IPS DF 19.7 (cell line): ENCODE measurements at places on chromosomes 7 and 10.

GRCh38 chr7:39428221-39428620 is 138.0 kb upstream of the YAE1 start:
- DNase-seq: no peak

- no peak for DNase-seq
These were observed 47.7 kb downstream of the CLEC2L start for GRCh38 chr7:139571190-139571589.

GRCh38 chr7:120742372-120742771 is 115.6 kb downstream of the TSPAN12 start:
- peak; percentile 33 for DNase-seq

DNA sequence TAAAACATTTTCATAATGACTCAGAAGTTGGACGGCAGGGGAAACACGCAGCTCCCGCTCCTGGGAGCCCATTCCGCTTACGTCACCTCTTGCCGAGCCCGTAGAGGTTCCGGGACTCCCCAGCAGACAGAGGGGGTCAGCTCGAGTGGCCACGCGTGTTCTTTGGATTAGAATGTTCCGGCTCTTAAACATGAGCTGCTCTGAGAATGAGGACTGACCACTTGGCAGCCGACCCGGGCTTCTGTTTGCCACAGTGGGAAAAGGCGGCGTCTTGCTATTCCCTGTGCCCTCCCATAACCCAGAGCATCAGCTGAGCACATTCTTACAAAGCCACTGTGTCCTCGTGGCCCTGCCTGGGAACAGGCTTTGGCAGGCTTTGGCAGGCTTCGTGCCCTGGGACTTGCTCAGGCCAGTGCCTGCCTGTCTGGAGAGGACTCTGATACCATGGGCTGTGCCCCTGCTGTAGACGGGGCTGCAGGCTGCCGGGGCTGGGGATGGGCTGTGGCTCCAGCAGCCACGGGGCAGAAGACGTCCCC is 40.1 kb downstream of the PFKP start:
- DNase-seq: no peak

DNA sequence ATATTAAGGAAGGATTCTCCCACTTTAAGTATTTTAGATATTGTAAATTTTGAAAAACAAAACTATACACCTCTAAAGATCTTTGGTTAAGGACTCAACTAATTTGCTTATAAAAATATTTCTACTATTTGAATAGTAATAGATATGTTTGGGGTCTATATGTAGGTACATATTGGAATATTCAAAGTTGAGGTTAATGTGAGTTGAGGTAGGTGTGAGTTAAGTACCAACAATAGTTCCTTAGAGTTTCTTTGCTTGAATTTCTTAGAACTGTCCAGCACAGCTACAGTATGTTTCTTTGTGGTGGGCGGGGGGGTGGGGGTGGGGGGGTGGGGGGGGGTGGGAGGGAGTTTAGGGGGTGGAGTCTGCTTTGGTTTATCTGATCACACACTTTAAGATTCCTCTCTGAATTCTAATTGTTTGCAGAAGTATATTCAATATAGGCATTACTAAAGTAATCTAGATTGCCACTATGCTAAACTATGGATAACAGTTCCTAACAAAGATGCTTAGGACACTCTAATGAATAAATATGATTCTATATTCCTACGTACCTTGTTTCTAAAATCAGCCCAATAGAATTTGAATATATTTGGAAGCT is 2.1 kb downstream of the GRM3 start:
- no peak for DNase-seq

DNA sequence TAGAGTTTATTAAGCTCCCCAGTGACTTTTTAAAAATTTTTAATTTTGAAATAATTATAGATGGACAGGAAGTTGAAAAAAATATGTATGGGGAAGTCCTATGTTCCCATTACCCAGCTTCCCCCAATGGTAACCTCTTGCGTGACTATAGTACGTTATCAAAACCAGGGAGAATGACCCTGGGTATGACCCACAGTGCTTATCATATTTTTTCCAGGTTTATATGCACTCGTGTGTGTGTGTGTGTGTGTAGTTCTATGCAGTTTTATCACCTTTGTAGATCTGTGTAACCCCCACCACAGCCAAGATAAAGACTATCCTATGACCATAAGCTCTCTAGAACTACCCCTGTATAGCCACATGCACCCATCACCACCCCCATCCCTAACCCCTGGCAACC is 72.8 kb downstream of the TBXAS1 start:
- DNase-seq: no peak

- DNase-seq: no peak
These were observed 83.1 kb upstream of the MINDY3 start for GRCh38 chr10:15943426-15943825.

DNA sequence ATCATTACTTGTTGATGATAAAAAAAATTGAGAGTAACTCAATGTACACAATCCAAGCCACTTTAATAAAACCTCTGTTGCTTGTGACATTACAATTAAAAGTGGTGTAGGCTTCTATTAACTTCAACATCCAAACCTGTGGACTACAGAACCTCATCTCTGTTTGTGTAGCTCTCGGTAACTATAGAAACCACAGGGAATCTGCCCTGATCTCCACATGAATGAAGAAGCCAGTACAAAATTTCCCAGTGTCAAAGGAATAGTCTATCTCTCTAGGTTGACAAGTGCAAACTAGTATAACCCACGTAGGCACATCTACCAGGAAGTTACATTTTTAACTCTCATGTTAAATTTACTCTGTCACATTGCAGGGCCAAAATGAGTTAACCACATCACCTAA is 204.3 kb downstream of the CHCHD3 start:
- DNase-seq: peak; percentile 9

DNA sequence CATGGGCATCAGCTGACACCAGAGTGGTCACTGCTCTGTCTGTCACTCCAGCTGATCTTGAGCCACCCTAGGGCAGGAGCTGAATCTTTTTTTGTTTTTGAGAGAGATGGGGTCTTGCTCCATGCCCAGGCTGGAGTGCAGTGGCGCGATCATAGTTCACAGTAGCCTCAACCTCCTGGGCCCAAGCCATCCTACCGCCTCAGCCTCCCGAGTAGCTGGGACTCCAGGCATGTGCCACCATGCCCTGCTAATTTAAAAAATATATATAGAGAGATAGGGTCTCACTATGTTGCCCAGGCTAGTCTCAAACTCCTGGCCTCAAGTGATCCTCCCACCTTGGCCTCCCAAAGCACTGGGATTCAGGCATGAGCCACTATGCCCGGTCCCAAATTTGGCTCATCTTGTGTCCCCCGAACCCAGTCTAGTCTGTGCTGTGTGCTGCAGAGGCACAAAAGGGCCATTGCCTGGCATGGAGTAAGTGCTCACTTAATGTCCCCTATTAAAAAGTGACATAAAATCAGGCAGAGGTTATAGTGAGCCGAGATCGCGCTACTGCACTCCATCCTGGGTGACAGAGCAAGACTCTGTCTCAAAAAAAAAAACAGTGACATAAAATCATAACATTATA is 8.1 kb upstream of the FZD9 start:
- DNase-seq: no peak

GRCh38 chr7:3082386-3082785 is 38.7 kb upstream of the CARD11 start:
- DNase-seq: no peak

- no peak for DNase-seq
These were observed 660 bp downstream of the VCL start for GRCh38 chr10:73998623-73998928.

DNA sequence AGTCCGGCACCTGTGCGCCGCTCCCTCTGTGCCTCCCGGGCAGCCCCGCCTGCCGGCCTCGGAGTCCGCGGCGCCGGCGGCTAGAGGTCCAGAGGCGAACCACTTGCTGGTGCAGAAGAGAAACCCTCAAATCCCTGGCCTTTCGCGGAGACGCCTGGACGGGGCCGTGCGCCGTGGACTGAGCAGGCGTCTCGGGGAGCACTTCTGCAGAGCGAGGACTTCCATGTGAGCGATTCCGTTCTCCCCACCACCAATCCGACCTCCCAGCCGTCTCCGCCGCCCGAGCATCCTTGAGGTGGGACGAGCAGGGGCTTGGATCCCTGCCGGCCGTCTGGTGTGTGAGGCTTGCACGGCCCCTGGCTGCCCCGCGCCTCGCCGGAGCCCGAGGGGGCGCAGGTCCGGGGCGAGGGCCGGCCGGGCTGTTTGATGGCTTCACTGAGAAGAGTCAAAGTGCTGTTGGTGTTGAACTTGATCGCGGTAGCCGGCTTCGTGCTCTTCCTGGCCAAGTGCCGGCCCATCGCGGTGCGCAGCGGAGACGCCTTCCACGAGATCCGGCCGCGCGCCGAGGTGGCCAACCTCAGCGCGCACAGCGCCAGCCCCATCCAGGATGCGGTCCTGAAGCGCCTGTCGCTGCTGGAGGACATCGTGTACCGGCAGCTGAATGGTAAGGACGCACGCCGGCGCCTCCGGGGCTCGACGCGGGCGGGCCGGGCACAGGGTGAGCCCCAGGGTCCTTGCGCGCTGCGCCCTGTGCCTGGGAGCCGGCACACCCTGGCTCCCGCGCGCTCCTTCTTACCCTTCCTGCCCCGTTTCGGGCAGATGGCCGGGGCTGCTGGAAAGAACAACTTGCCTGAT is 660 bp downstream of the GALNT17 start:
- DNase-seq: no peak

DNA sequence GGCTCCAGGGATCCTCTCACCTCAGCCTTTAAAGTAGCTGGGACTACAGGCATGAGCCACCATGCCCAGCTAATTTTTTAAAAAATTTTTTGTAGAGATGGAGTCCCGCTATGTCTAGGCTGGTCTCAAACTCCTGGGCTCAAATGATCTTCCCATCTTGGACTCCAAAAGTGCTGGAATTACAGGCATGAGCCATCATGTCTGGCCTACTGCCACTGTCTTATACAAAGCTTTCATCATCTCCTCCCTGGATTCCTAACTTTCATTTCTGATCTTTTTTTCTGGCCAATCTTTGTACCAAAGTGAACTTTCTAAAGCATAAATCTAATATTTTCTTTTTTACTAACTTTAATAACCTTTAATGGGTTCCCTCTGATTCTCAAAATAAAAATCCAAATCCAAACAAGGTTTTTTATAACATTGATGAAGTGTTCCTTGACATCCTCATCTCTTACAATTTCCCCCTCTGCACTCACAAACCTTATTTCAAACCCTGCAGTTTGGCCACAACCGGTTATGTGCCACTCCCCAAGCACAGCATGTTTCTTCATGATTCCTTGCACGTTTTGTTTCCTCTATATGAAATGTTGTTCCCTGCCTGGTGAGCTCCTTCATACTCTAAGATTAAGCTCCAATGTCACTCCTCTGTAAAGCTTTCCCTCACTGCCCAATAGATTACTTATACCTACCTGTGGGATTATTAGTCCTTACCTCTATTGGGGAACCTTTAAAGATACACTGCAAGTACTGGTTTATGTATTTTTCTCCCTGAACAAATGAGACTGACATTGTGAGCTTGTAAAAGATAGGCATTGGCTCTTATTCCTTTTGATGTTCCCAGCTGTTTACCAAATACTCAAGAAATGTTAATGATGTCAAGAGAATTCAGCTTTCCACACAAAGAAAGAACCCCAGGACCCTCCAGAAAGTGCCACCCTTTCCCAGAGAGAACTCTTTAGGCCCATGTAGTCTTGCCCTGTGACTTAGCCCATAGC is 101.7 kb downstream of the HOXA1 start:
- DNase-seq: no peak

DNA sequence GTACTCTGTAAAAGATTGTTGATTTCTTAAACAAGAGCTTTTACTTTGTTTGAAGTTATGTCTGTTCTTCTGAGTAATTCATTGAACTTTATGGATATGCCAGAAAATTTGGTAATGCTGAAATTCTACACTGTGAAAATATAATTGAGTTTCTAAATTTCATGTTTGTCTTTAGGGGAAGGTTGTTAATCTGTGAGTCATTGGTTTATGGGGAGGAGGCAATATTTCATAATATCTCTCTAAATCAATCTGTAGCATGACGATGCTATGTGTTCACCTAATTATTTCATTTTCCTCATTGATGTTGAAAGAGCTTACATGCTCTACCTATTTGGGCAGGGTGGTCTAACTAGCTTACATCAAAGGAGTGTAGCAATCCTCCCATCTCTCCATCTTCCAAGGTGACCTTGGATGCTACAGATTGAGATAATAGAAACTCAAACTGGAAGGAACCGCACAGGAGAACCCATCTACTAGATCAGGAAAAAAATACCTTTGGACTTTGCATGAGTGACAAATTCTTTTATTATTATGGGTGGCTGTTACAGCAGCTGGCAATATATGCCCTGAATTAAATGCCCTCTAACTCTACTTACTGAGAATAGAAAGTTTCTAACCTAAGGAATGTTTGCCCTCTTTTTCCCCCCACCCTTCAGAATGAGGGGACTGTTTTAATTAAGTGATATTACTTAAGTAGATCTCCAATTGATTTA is 8.4 kb upstream of the SNX13 start:
- no peak for DNase-seq

DNA sequence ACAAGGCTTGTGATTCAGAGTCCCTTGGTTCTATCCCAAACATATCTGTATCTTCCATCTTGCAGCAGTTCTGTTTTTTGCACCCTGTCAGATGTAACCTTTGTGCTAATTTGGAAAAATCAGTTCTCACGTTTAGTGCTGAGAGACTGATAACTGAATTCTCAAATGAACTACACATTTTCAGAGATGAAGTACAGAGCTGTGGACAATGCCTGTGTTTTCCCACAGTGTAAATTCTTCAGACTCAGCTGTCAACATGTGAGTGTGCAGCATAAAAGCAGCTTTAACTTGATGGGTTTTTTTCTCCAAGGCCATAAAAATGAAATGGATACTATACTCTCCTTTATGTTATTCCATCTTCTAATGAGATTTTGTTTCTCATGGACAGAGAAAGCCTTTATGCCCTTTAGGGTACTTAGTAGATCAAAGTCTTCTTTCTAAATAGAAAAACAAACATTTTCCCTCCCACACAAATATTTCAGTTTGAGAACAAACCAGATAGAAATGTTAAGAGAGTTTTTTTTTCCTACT is 150.9 kb downstream of the SEMA3A start:
- no peak for DNase-seq

DNA sequence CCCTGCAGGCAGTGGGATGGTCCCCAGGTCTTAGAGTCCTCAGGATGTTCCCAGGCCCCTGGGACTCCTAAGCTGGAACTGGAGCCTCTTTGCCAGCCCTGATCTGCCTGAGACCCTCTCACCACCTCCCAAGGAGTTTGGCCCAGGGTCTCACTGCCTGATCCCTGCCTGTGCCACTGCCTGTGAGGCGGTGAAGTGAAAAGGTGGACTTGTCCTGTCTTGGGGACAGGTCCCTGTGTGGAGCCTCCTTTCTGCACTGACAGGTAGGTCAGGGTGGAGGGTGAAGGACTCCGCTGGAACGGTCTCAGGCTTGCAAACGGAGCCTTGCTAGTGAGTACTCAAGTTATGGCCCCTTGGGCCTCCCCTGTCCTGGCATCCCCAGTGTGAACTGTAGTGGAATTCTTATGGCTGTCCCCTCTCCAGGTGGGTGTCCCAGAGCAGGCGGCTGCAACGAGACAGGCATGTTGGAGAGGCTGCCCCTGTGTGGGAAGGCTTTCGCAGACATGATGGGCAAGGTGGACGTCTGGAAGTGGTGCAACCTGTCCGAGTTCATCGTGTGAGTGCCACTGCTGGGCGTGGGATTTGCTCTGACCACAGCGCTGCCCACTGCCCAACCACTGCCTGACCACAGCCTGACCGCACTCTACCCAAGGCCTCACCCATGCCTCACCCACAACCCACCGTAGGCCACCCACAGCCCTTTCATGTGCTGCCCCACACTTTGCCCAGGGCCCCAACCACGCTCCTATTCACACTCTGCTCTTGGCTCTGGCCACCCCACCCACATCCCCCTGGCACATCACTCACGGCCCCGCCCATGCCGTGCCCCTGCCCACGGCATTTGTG is 19.5 kb downstream of the RAMP3 start:
- DNase-seq: no peak

- DNase-seq: no peak
These were observed 81.4 kb downstream of the ABI1 start for GRCh38 chr10:26779176-26779860.
